Activated naive CD4-positive, alpha-beta T cell (primary cell): ENCODE measurements at places on chromosomes 2 and 18.

DNA sequence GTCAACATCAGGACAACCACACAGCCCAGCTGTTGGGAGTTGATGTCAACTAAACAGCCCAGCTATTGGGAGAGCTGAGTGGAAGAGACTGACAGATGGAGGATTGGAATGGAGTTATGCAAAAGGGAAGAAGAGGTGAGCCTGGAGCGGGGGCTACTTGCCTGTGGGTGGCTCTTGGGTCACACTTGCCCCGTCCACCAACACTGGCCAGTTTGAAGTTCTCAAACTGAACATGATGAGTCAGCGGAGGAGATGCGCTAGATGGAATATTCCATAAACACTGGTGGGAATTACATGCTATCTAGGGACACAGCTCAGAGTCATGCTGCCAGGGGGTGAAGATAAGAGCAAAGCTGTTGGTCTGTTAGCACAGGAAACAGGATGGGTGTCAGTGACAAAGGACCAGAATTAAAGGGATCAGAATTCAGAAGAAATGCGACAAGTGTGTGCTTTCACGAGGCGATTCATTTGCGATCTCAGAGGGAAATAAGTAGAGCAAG is 33.2 kb upstream of the AGAP1 start:
- DNase-seq = no peak

GRCh38 chr2:149410701-149411484 is 80.5 kb downstream of the LYPD6 start:
- DNase-seq = no peak

DNA sequence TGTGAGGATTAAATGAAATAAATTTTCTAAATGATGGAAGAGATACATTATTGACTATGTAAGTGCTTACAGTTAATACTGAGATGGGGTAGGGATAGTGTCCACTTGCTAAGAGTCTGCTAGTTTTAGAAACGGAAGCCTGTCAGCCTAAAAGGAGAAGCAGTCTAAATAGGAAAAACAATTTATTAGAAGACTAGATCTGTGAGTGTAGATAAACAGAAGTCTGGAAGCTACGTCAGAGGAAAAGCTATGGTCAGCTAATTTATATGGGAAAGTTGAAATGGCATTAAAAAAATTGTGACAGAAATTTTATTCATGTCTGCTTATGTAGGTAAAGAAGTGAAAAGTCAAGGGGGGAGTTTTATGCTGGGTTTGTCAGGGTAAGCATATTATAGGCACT is 1338.4 kb upstream of the CHAC2 start:
- DNase-seq = no peak

DNA sequence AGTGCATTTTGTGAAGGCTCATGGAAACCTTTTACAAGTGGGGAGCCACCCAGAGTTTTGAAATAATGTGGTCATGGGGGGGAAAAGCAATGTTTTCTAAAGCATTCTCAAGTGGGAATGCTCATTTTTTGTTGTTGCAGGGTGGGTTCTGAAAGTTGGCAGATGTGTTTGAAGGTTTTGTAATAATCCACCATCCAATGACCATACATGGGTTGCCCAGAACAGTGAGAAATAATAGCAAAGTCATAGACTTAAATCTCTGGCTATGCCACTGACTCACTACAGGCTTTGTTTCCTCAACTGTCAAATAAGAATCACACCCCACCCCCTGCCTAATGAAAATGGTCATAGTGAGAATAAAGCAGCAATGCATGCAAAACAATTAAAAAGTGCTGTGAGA is 2.9 kb downstream of the DSG3 start:
- DNase-seq = no peak

DNA sequence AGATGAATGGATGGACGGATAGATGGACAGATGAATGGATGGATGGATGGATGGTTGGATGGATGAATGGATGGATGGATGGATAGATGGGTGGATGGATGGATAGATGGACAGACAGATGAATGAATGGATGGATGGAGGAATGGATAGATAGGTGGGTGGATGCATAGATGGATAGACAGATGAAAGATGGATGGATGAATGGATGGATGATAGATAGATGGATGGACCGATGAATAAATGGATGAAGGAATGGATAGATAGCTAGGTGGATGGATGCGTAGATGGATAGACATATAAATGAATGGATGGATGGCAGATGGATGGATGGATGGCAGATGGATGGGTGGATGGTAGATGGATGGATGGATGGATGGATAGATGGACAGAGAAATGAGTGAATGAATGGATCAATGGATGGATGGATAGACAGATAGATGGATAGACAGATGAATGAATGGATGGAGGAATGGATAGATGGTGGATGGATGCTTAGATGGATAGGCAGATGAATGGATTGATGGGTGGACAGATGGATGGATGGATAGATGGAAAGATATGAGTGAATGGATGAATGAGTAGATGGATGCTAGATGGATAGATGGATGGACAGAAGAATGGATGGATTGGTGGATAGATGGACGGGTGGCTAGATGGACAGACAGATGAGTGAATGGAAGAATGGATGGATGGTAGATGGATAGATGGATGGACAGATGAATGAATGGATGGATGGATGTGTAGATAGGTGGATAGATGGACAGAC is 167.9 kb downstream of the TRIM43 start:
- DNase-seq = no peak

DNA sequence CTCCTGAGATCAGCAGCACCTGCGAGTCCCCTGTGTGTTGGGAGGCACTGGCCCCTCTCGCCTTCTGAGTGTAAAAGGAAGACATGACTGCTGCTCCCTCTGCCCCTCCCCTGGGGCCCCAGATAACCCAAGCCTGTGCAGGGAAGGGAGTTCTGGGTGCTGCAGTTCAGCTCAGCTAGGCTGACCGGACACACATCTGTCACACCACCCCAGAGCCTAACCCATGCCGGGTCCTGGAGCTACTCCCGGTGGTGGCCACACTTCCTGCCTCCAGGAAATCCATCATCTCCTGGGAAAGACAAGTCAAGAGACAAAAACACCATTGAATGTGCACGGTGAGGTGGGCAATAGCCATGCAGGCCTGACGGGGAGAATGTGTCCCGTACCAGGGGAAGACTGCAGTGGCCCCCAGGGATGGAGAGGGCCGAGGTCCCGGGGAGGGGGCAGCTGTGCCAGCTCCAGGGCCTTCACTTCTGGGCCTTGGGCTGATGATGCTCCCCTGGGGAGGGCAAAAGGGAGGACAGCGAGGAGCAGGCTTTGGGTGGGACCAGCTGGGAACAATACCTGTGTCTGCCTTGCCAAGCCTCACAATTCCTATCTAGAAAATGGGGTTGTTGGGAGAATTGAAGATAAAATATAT is 210.6 kb downstream of the TFCP2L1 start:
- DNase-seq = no peak

DNA sequence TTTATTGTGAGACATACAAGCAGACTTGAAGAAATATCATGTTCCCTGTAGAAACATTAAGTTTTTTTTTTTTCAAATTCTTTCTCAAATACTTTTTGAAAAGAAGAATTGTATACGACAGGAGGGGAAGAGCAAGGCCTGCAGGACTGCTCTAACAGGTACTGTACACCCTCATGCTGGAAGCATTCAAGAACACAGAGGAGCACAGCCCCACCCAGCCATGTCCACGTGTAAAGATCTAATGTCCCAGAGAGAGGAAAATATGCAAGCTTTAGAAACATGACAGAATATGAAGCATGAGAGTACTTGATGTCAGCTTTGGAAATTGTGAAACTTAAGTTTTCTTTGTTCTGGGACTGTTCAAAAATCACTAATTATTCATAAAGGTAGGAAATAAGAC is 191.6 kb downstream of the TTC32 start:
- no peak for DNase-seq

DNA sequence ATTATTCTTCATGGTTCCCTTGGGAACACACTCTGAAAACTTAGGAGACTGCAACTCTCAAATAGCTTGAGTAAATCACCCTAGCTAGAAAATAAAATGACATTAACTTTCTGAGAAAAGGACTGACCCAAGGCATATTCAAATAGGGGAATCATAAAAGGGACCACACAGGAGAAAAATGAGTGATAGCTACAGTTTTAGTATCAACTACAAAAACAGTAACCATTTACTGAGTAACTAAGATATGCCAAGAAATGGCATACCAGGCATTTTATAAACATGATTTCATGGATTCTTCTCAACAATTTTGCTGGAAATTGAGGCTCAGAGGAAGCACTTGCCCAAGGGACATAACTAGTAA is 84.5 kb downstream of the AFF3 start:
- no peak for DNase-seq

DNA sequence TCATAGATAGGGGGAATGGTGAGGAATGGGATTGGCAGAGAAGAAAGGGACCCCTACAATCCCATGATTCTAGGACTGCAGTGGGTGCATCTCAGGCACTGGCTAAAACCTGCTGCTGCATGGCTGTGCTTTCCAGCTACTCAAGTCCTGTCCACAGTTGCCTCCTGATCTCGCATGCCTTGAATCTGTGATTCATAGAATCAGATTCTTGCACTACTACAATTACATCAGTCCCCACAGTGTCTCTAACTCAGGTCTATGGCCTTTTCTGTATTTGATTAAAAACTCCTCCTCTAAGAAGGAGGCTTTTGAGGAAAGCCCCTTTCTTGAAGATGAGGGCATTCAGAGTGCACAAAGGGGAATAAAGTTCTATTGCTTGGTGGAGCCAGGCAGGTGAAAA is 117.4 kb downstream of the LRATD1 start:
- DNase-seq = no peak

DNA sequence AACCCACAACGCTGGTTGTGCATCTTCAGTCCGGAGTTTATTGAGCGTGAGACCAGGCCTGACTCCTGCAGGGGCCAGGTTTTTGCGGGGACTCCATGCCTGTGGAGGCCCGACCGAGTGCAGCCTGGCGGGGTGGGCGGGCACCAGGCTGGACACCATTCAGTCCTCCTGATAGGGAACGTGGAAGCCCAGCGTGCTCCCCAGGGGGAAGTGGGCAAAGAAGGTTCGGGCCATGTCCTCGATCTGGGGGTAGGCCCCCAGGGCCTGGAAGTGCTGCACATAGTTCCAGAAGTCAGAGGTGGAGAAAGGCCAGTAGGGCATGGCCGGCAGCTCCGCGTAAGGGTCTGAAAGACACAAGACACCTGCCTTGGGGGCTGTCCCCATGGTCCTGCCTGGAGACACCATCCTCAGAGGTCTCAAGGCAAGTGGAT is 1.4 kb downstream of the OTOS start:
- no peak for DNase-seq

DNA sequence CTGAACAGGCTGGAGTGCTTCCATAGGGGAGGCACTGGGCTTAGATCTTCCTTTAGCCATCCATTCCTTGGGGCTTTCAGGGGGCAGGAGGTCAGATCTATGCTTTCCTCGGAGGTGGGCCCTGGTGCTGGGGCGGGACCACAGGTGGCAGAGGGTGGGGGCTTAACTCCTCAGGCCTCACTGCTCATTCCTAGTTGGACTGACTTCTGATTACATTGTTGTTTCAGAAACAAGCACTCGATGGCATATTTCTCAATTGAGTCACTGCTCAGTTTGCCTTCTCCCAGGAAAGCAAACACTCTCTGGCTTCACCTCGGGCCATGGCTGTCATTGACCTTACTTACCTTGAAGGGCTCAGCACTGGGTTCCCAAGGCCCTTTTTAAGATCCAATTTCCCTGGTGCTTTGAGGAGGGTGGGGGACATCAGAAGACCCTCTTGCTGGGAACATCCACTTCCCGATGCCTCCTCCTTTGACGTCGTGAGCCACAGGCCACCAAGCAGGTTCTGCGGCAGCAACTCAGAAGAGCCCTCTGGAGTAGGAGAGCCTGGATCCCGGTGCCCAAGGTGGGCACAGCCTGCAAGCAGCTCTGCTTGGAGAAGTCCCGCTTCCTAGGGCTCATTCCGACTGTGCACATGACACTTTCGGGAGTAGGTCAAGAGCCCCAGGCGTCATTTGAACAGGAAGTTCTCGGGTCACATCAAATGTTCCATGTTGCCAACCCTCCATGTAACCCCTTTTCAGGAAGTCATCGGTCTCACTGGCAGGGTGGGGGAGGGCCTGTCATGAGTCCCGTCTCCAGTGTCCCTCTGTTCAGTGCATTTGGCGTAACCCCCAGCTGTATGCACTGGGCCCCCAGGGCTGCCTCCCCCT is 40.6 kb downstream of the SDC1 start:
- DNase-seq = no peak

GRCh38 chr2:143481733-143482132 is 352.5 kb downstream of the ARHGAP15 start:
- DNase-seq = no peak

DNA sequence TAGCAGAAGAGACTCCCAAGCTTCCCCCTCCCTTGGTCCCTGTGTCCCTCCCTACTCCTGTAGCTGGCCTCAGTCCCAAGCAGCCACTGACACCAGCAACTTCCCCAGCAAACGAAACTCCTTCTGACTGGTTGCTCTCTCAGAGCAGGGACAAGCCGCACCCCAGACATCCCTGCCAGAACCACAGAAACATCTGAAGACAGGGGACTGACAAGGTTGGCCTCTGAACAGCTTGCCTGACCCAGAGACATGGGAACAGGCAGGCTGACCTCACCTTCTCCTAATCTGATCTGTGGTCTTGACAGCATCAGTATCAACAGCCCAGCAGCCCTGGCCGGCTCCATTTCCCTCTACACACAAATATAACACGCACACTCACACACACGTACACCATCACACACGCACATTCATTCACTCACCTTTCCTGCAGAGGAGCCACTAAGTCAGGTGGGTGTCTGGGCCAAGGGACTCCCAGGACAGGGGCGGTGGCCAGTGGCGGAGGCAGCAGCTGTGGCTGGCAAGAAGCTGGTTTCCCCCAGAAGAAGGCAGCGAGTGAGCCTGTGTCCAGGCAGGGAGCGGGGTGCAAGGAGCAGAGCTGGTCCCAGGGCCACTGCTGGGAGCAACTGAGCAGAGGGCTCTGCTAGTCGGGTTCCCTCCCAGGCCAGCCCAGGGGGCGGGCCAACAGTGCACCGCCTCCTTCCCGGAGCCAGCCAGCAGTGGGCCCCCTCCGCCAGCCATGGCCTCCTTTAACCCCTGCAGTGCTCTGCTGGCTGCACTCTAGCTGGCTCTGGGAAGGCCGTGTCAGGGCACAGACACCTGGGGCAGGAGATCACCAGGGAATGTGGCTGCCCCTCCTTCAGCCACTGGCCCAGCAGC is 59.1 kb downstream of the TNS1 start:
- no peak for DNase-seq

DNA sequence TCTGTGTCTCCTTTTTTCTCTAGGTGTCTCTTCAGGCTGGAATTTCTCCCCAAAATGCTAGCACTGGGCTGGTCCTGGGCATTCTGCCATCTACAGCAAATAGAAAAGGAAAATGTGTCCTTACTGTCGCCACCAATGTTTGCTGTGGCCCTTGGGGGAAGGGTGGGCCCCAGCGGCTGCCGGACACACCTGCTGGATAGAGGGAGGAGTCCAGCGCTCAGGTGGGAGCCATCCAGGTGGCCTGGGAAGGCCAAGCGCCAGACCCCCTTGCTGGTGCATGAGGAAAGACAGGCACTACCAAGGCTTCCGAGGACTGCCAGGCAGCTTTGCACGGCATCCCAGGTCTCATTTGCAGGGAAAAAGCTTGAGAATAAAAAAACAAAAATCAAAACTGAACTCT is 147.7 kb upstream of the GATA6 start:
- DNase-seq = no peak
